ENCODE measurements at places on chromosomes 16 and 17. TPM values are rescaled to one million over a fixed set of nuclear protein-coding genes. Genes with fewer than 3 reads are reported as not detected.

GRCh38 chr16:23556881-23557778, at the start of the genes EARS2 and UBFD1:
EARS2 (minus strand) TSS chr16:23557350; CDS start chr16:23557343, 7 bp downstream.
UBFD1 (plus strand) TSS chr16:23557727; CDS start chr16:23557743, 16 bp downstream.
- DNase-seq, result peak; percentile 90

DNA sequence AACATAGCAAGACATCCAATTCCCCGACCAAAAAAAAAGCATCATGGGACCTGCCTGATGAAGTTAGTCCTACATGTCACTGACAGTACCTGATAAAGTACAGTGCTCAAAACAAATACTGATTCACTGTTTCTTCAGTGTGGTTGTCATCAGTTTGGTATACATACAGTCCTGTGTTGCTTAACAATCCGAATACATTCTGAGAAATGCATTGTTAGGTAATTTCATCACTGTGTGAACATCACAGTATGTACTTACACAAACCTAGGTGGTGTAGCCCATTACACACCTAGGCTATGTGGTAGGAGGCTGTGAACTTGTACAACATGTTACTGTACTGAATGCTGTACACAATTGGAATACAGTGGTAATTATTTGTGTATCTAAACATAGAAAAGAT, 19.0 kb upstream of the FA2H start:
- DNase-seq, result no peak

The CHTF8 gene
- total RNA-seq, result 28.8 TPM

The TBC1D3C gene
- total RNA-seq, result not detected

GRCh38 chr16:67928147-67928546, 3.5 kb downstream of the CTRL start:
- peak; percentile 10 for DNase-seq

DNA sequence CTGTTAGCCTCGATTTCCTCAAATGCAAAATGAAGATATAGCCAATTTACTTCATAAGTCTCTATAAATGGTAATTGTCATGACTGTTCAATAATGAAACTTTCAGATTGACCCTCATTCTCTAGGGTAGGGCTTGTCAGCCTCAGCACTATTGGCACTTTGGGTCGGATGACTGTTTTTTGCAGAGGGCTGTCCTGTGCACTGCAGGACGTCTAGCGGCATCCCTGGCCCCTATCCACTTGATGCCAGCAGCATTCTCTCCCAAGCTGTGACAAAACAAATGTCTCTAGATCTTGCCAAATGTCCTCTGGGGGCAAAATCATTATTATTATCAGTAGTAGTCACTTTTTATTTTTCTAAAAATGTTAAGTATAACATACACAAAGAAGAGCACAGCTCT, 24.6 kb downstream of the CDH11 start:
- DNase-seq, result no peak

DNA sequence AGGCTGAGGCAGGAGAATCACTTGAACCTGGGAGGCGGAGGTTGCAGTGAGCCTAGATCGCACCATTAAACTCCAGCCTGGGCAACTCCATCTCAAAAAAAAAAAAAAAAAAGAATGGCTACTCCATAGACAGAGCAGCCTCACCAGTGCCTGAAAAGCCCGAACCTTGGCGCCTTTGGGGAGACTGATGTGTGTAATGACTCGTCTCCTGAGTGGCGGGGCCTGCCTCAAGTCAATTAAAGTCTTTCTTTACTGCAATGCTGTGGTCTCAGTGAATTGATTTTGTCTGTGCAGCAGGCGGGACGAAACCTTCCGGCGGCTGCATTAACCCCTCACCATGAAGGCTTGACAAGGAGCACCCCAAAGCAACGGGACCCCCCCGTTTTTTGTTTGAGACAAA, 3.5 kb upstream of the UQCC4 start:
- DNase-seq, result no peak

The TMEM238L gene
- total RNA-seq, result not detected

DNA sequence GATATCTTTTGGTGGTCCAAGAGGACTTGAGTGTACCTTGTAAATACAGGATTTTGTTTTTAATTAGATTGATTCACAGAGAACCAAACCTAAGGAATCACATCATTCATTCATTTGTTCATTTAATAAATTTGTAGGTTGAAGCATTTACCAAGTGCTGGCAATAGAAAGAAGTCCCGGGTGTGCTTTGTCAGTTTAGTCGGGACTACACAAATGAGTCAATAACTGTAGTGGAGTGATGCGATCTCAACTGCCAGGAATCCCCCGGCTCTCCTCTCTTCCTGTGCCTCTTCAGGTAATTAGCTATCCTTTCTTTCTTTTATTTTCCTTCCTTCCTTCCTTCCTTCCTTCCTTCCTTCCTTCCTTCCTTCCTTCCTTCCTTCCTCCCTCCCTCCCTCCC, 1.4 kb upstream of the WWOX start:
- no peak for DNase-seq

The ATAD5 gene
- total RNA-seq, result 3.8 TPM

The ARRB2 gene
- total RNA-seq, result 222 TPM

The RNF43 gene
- 0.61 TPM for total RNA-seq

The CCDC154 gene
- 2.4 TPM for total RNA-seq

DNA sequence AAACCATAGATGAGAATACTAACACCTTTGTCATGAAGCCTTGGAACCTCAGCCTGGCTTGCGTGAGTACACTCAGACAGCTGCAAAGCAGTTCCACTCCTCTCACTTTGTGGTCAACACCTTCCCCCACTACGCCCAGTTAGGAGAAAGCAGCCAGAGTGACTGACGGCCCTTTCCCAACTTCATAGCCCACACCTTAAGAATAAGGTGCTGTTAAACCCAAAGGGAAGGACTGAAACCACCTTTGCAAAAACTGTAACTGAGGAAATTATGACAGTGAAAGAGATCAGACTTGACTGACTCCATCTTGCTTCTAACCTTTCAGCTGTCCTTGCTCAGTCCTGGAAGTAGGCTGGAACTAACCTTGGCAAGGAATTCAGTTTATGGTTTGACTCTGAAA, 13.7 kb downstream of the N4BP1 start:
- peak; percentile 37 for DNase-seq

DNA sequence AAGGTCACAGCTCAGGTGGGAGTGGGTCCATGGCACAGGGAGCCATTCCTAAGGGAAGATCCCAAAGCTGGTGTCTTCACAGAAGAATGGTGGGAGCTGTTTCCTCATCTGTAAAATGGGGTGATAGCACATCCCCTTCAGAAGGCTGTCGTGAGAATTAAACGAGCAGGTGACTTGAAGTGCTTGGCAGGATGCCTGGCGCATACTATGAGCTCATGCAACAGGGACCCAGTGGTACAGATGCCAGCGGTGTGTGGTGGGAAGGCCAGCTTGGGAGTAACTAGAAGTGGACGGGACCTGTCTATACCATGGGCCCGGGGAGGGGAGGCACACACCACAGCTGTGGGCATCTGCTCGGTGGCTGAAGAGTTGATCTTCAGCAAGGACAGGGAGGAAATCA, 189.3 kb upstream of the TNRC6C start:
- no peak for DNase-seq

DNA sequence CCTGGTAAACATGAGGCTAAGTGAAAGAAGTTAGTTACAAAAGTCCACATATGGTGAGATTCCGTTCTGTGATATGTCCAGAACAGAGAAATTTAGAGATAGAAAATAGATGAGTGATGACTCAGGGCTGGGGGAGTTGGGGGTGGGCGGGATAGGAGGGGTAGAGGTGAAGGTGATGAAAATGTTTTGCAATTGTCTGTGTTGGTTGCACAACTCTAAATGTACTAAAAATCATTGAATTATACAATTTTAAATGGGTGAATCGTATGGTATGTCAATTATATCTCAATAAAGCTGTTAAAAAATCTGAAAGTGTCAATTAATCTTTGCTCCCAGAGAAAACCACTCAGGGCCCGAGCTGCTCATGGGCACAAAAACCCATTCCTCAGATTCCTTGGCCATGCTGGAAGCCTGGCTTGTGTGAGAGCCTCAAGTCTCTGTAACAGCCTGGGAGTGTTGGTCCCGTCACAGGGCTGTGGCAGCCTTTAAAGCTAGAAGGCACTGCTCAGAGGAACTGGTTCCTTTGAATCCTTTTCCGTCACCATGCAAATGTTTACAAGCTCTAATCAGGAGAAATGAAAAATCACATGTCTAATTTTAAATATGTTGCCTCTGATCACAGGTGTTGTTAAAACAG, 225.3 kb downstream of the WWOX start:
- DNase-seq, result no peak
